Stimulated activated CD4-positive, alpha-beta T cell treated with anti-CD3 and anti-CD28 coated beads, Interleukin-1b, Interleukin-23, amount 100 ng/mL, for 1 hour (primary cell): ENCODE measurements at places on chromosomes 1 and 21.

DNA sequence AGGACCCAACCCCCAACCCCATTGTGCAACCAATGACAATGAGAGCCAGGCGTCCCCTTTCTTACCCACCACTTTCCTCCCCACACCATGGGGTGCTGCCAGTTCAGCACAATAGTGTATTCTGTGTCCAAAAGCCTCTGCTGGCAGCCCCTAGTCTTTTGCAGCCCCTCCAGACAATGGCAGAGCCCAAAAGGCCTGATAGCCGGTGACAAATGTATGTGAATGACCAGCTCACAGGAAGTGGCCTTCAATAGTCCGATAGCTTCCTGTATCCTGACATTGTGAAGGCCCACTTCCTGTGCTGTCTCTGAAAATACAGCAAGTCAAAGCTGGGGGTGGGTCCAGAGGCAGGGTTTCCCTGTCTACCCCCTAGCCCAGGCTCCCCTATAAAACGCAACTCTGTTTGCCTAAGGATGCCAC lies 16.6 kb downstream of the SMIM12 start:
- no peak for DNase-seq

DNA sequence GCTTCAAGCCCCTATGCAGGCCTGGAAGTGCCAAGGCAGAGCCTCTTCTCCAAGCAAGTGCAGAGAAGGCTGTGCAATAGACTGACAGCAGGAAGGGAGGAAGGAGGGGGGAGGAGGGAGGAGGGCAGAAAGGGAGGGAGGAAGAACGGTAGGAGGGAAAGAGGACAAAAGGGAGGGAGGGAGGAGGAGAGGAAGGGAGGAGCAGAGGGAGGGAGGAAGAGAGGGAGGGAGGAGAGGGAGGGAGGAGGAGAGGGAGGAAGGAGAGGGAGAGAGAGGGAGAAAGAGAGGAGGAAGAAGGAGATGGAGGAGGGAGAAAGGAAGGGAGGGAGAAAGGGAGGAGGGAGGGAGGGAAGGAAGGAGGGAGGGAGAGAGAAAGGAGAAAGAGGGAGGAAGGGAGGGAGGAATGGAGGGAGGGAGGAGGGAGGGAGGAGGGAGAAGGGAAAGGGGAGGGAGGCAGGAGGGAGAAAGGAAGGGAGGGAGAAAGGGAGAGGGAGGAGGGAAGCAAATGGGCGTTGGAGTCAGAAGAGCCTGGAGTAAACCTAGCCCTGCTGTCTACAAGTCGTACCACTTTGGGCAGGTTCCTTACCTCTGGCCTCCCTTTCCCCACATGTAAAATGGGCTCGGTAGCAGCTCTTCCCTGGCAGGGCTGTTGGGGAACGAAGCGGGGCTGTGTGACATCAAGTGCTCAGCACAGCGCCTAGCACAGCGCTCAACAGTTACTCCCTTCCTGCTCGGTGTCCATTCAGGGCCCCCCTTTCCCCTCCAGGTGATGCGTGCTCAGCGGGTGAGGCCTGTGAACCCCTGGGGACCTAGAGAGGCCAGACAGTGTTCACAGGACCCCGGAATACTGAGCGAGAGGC lies 244.6 kb downstream of the NPHP4 start:
- DNase-seq: no peak

- no peak for DNase-seq
Measured at GRCh38 chr1:45047032-45047431, 35.0 kb downstream of the UROD start.

GRCh38 chr1:16138772-16139221 lies 17.1 kb downstream of the EPHA2 start:
- no peak for DNase-seq

DNA sequence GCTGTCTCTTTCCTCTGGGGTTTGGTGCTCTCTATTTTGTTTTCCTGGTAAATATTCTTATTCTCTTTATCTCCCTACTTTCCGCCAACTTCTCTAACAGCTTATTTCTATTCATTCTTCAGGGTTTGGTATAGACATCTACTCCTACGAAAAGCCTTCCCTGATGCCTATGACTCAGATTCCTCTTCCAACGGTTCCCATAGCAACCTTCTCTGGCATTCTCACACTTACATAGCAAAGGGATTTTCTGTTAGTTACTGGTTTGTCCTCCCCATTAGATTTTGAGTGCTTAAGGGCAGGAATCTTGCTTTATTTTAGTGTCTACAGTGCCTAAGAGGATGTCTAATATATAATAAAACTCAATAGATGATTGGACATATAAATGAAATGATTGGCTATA lies 407.6 kb upstream of the DEPDC1 start:
- DNase-seq: no peak

- DNase-seq: no peak
Measured at GRCh38 chr1:15826810-15827507, 19.5 kb upstream of the UQCRHL start.

GRCh38 chr1:160325252-160325651 lies 17.8 kb downstream of the COPA start:
- DNase-seq: no peak

GRCh38 chr1:232669981-232670747 lies 40.2 kb upstream of the SIPA1L2 start:
- no peak for DNase-seq
